ENCODE measurements at places on chromosomes 5 and 9. TPM values are rescaled to one million over a fixed set of nuclear protein-coding genes. Genes with fewer than 3 reads are reported as not detected.
A peak's percentile ranks its signal among the peaks of the same experiment; 100 is the strongest.

CDO1 gene
- 63.2 TPM for total RNA-seq

LTC4S gene
- total RNA-seq: 2.7 TPM

LEAP2 gene
- 2.1 TPM for total RNA-seq

- no peak for DNase-seq
Observed at GRCh38 chr5:164051745-164052144, 546.3 kb downstream of the MAT2B start.

DNA sequence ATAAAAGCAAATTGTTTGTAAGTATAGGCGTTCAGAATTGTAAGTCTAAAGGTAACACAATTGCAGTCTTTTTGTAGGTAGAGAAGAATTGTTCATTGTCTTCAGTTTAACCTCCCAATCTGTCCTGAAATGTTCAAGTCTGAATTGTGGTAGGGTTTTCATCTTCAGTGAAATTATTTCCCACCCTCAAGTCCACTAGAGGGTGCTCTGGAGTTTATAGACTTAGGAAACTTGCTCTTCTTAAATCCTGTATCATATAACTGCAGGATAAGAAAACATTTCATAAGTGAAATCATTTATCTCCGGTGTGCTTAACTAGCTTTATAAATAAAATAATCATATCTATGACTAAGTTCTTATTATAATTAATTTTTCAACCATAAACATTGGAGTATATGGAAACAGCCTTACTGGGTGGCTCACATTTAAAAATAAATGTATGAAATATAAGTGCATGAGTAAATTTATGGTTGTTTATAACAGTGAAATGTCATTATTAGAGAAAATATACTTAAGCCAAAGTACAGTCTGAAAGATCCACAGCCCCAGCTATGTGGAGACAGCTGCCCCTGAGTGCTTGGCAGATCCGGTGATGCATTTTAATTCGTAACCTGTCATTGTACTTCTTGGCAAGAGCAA, 182.4 kb upstream of the OTULINL start:
- DNase-seq: peak; percentile 51

- DNase-seq: no peak
Observed at GRCh38 chr9:126869368-126869767, 8.9 kb downstream of the ZBTB34 start.

GRCh38 chr5:4080370-4080769, 484.7 kb downstream of the IRX1 start:
- DNase-seq: no peak

- DNase-seq: no peak
Observed at GRCh38 chr9:130498918-130499698, 54.3 kb downstream of the ASS1 start.

DNA sequence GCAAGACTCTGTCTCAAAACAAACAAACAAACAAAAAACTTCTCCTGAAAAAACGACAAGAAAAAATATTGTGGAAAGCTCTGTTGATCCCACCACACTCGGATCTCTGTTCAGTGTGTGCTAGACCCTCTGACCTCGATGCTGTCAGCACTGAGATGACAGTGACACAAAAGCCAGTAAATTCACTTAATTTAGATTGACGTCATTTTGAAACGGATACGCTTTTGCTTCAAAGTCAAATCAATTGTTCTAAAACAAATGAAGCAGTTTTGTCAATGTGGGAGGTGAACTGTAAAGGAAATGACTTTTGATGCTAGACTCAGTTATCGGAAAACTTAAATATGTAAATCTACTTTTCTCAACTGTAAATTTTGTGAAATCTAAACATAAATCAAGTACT, 26.6 kb downstream of the CCT5 start:
- no peak for DNase-seq

GRCh38 chr5:91386120-91386519, 3.0 kb upstream of the ARRDC3 start:
- DNase-seq: no peak

DNA sequence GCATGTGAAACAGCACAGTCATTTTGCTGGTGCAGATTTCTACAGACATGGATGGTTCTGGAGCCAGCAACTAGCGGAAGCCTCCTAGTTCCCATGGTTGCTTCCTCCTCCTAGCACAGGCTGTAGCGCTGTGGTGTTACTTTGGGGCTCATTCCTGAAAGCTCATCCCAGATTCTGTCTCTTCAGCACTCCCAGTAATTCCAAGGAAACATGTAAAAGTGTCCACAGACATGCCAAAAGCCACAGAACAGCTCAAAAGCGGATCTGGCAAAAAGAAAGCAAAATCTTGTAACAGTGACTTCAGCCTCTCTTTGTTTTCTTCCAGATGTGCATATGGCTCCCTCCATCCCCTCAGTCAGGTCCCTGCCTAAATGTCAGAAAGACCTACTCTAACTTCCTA, 144.1 kb downstream of the CEP120 start:
- no peak for DNase-seq

GRCh38 chr9:38344566-38345324, 47.8 kb upstream of the ALDH1B1 start:
- no peak for DNase-seq

GRCh38 chr5:134794819-134795218, 36.2 kb downstream of the DDX46 start:
- DNase-seq: no peak

- DNase-seq: no peak
Observed at GRCh38 chr5:110977915-110978314, 93.6 kb upstream of the TSLP start.

DNA sequence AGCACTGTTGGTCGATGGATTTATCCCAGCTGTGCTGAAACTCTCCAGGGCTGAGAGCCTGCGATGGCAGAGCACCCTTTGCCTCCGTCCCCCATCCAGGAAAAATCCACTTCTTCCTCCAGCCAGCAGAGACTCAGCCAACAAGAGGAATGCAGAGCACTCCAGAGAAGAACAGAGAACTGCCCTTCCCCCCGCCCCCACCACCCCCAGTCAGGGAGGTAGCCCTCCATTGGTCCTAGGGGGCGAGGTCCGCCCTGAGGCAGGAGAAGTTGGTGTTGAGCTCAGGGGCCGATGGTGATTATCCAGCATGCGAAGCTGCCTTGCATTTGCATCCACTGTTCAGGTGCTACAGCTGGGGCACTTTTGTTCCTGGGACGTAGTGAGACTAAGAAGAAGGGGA, 9.0 kb downstream of the TLX3 start:
- DNase-seq: no peak

DNA sequence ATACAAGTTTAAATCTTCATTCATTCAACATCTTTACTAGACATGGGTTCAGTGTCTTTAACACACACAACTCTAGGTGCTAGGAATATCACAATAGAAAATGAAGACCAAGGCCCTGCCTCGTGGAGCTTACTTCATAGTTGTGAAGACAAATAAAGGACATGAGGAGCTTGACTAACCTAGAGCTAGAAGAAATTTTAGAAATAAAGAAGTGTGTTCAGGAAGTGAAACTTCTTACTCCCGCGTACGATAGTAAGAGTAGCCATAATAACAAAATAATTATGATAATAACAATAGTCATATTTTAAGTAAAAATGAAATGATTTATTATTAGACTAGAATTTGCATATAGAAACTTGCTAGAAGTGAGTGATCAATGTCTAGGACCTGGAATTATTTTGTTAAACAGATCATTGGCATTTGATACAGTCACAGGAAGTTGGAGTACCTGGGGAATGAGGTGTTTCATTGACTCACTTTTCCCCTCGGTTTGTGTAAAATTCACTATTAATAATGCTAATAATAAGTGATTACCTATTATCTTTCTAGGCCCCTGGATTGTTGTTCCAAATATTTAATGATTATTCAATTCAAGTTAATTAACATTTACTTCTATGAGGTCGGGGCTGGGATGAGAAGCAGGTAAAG, 331.3 kb downstream of the NSG2 start:
- no peak for DNase-seq

DNA sequence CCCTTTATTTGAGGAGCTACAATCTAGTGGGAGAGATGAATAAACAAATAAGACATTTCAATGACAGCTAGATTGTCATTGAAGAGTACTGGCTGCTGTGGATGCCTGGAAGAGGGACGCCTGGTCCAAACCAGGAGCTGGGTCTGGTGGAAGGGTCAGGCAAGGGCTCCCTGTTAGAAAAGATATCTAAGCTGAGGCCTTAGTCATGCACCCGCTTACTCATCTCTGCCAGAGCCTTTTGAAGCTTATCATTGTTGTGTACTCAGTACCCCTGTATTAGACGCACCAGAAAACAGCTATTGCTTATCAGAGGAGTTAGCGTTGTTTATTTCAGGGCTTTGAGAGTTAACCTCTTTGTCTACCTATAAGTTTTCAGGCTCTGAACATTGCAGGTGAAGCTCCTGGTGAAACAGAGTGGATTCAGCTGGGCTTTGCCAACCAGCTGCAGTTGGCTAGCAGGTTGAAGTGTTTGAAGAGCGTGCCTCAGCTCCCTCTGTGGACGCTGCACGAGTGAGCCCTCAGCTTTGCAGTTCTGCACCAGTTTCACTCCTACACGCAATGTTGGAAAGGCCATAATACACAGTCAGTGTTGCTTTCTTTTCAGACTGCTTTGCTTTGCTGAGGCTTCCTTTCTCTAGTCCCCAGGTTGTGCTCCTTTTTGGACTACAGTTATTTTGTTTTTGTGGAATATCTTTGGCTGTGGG, 5.6 kb upstream of the GPR151 start:
- no peak for DNase-seq

- DNase-seq: peak; percentile 77
Observed at GRCh38 chr5:33997331-33997983, 10.4 kb downstream of the AMACR start.

- no peak for DNase-seq
Observed at GRCh38 chr5:1106385-1107166, 5.3 kb downstream of the SLC12A7 start.

DNA sequence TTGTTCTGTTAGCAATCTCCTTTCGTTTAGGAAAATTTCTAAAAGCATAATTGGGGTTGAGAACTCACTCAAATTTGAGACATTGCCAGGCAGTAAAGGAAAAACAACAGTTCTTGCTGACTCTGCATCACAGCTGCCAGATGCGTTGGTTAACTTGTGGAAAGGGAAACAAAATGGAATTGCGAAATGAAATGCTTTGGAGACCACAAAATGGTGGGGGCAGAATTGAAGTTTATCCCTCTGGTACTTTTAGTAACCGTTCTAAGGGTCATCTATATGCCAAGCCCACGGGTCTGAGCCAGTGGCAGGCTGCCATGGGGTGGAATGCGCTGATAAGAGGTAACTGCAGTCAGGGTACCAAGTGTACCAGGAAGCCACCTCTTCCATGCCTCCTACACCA, 28.6 kb upstream of the SELENOP start:
- DNase-seq: no peak

DNA sequence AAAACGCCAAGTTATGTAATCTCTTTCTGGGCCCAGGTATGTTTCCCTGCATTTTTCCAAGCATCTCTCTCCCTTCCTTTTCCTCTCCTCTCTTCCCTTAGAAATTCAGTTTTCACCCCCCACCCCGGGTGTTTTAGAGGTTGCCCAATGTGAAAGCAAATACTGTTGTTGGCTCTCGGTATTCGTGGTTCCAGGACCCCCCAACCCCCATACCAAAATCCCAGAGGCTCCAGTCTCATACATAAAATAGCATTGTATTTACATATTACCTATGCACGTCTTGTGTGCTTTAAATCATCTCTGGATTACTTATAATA, 48.8 kb downstream of the ACER2 start:
- no peak for DNase-seq

DNA sequence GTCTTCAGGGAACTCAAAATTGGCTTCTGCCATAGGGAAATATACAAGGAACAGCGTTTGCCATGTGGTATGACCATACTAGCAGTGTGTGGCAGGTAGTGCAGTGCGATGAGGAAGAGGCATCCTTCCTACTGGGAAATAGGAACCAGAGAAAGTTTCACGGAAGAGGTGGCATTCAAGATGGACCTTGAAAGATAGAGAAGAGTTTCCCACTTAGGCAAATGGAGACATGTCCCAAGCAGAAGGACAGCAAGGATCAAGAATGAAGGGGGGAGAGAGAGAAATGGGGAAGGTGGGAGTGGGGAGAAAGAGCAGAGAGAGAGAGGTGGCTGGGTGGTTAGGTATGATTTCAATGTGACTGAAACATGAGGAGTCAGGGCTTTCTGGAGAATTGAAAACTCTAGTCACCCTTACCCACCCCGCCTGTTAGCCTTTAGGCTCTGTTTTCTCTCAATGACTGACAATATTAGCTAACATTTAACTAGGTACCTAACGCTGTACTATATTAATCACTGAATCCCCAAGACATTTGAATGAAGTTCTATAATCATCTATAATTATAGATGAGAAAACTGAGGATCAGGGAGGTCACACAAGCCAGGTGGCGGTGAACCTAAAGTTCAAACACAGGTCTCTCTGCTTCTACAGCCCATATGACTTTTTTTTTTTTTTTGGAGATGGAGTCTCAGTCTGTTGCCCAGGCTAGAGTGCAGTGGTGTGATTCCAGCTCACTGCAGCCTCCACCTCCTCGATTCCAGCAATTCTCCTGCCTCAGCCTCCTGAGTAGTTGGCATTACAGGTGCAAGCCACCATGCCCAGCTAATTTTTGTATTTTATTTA, 171.3 kb downstream of the NR3C1 start:
- DNase-seq: no peak

DNA sequence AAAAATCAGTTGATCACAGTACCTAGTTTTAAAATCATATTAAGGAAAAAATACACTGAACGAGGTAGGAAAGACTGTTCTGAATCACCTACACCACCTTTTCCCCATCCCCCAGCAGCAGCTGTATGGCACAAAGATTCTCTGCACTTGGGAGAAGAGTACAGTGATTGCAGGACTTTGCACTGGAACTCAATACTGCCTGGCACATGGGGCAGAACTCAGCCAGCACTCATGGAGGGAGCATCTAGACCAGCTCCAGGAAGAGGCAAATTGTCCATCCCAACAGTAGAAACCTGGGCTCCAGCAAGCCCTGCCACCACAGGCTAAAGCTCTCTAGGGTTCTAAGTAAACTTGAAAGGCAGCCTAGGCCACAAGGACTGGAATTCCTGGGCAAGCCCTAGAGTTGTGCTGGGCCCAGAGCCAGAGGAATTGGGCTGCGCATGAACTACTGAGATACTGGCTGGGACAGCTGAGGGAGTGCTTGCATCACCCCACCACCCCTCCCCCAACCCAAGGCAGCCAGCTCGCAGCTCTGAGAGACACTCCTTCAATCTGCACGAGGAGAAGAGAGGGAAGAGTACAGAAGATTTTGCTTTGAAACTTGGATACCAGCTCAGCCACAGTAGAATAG, 654.4 kb upstream of the CDH6 start:
- DNase-seq: no peak

DNA sequence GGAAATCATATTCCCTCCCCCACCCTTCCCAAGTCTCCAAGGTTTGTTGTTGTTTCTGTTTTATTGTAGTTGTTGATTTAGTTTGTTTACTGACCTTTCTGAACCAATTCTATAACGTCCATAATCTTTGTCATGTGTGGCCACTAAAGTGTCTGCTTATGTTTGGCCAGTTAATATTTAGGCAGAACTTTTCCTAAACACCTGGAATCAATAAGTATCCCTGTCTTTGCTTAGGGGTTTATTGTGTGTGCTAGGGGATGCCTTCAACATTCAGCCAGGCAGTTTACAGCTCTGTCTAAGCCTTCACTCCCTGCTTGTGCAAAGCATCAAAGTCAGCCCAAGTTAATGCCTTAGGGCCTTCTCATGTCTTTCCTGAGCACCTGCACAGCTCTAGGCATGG, 16.9 kb upstream of the LECT2 start:
- no peak for DNase-seq

Measured in cerebellum (tissue), 4 donors.